ENCODE measurements at places on chromosomes 6 and 20. TPM values are rescaled to one million over a fixed set of nuclear protein-coding genes. Genes with fewer than 3 reads are reported as not detected.
A peak's percentile ranks its signal among the peaks of the same experiment; 100 is the strongest.

GRCh38 chr6:19337101-19337500 lies 500.1 kb upstream of the ID4 start:
- peak; percentile 14 for DNase-seq

DNA sequence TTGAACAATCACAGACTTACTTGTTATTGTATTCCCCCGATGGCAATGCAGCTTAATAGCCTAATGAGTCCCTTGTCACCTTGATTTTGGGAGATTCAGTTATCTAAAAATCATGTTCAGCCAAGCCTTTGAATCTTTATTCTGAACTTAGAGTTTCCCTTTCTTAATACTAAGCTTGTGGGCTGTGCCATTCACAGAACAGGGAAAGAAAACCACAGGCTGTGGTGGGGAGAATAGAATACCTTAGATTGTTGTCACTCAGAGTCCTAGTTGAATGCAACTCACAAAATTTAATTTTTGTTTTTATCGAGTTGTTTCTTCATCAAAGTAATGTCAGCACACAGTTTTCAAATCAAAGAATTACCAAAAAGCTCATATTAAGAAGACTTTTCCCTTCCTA lies 37.4 kb downstream of the RFPL4B start:
- DNase-seq, result no peak

DNA sequence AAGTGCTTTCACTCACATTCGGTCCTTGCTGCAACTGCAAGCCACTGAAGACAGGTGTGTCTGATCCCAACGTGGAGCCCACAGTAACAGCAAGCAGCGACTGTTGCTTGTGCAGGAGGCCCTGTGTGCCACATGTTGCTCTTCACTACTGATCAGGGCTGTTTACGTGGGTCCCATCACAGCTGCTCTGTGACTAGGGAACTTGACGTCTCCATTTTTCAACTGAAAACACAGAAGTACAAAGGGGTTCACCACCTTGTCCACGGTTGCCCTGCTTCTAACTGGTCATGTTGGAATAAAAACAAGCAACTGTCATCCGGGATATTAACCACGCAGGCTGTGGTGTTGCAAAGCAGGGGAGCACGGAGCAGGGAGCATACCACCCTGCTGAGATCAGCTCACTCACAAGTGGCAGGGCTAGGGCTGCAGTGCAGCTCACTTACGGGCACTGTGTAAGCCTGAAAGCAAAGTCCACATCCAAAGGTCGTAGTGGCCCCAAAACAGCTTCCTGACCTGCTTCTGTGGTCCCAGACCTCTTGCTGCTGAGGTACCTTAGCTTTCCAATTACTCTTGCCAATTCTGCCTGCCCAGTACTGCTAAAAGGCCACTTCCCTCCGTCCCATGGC lies 105.8 kb upstream of the DUSP22 start:
- DNase-seq, result peak; percentile 10

GRCh38 chr20:50724851-50725723 lies 6.3 kb upstream of the PARD6B start:
- DNase-seq, result peak; percentile 92

GRCh38 chr6:46776070-46776712 lies 17.0 kb upstream of the MEP1A start:
- peak; percentile 53 for DNase-seq

- DNase-seq, result no peak
Measured at GRCh38 chr6:21507811-21508210, 85.7 kb upstream of the SOX4 start.

- no peak for DNase-seq
Measured at GRCh38 chr20:2331901-2332565, 36.2 kb downstream of the TGM3 start.

GRCh38 chr6:20261685-20262084 lies 49.4 kb upstream of the MBOAT1 start:
- DNase-seq, result no peak

- DNase-seq, result no peak
Measured at GRCh38 chr6:167747645-167748044, 79.1 kb upstream of the AFDN start.

GRCh38 chr20:16810216-16810615 lies 62.1 kb downstream of the OTOR start:
- no peak for DNase-seq

DNA sequence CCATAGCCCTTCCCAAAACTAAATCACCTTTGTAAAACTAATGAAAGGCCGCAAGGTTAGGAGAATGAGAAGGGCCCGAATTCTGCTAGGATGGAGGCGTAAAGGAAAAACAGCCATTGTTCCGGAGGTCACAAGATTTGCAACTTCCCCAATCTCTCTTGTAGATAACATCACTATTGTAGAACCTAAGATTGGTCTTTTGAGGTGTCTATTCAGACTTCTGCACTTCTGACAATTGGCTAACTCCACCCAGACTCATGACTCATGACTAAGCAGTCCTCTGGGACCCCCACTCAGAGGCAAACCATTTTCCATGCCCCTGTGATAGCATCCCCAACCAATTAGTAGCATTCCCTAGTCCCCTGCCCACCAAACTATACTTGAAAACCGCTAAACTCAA lies 210.5 kb upstream of the SHLD1 start:
- DNase-seq, result no peak

DNA sequence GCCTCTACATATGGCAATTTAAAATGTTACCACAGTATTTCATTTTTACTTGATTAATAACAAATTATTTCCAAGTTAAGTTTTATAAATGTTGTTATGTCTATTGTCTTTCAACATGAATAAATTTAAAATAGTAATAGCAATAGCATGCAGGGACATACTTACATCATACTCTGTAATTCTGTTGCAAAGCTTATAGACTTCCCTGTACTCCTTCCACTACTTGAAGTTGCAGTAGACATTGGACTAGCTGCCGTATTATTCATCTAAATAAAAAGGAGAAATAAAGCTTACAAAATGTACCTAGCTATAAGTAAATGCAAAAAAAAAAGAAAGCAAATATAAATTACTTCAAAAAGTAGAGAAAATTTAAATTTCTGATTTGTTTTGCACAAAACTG lies 12.7 kb downstream of the SUPT3H start:
- DNase-seq, result no peak

DNA sequence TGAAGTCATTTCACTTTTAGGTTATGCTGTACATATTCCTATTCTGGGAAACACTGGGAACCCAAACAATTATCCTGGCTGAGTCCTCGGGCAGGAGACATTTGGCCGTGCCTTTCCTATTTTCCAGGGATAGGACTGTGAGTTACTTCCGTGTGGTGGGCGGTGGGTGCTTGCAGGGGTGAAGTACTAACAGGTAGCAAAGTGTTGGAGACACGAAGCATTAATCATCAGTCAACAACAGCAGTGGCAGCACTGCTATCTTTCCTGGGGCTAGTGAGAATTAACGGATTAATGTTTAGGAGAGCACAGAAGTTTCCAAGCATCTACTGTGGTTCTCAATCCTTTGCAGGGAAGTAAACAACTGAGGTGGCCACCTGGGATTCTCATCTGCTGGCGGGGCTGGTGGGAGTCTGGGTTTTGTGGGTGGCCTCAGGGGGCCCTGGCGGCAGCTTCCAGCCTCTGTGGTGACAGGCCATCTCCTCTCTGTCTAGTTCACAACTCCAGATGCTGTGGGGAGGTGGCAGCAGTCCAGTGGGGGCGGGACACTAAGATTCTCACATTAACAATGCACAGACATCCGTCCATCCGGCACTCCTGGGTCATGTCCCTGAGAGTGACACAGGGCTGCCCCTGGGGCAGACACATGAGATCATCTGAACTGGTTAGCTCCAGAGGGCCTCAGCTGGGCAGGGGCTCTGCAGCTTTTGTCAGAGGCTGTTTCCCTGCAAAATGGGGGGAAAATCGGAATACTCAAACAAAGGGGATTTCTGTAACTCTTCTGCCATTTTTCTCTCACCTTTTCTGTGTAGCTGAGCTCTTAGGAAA lies 90.9 kb downstream of the GJA10 start:
- peak; percentile 67 for DNase-seq

- no peak for DNase-seq
Measured at GRCh38 chr20:41889844-41890224, 271.7 kb upstream of the CHD6 start.

DNA sequence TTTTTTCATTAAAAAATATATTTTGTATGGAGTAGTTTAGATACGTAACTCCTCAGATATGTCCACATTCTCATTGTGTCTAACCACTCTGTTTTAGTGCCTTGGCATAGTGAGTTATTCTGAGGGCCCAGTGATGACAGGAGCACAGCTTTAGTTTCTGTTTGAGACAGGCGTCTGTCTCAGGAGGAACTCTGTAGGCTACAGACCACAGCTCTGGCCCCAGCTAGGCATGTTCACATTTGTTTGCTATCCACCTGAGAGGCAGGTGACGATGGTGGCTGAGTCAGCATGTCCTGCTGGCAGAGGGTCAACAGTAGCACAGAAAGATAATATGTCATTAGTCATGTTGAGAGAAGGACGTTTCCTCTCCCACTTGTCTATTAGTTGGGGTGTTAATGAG lies 16.3 kb downstream of the LRRC1 start:
- peak; percentile 38 for DNase-seq

DNA sequence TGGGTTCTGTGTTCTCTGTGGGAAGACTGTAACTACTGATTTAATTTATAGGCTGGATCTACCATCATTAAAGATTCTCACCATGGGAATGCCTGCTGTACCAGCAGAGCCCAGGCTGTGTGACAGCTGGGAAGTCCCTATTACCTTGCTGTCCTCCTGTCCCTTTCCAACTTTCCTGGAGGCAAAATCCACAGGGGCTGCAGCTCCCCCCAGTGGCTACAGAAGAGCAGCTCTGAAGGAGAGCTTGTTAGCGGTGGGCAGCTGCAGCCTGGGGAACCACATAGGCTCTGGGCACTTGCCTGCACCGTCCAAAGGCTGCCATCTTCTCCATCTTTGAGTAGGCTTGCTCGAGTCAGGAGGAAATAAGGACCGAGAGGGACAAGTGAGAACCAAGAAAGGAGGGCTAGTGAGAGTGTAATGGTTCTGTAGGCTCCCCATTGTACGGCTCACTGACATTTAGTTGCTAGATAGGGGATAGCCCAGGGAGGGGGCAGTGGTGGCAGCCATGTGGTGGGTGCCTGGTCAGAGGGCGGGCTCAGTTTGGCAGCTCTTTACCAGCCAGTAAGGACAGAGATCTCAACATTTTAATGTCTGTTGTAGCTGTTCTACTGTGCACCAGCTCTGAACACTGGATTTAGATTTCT lies 155.1 kb upstream of the MLIP start:
- peak; percentile 84 for DNase-seq

DNA sequence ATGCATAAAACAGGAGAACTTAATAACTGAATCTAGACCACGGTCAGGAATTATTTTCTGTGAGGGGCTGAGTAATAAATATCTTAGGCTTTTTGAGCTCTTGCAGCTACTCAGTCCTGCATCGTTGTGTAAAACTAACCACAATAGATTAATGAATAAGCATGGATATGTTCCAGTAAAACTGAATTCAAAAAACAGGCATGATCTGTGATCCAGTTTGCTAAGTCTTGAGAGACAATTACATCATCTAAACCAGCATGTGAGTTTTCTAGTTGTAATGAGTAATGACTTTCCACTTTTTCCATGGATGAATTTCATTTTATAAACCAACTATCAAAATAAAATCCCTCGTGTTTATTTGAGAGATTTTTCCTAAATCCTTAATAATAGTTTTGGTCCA lies 336.8 kb downstream of the RFPL4B start:
- peak; percentile 95 for DNase-seq

GRCh38 chr6:170031684-170032121 lies 259.2 kb downstream of the DLL1 start:
- DNase-seq, result no peak

DNA sequence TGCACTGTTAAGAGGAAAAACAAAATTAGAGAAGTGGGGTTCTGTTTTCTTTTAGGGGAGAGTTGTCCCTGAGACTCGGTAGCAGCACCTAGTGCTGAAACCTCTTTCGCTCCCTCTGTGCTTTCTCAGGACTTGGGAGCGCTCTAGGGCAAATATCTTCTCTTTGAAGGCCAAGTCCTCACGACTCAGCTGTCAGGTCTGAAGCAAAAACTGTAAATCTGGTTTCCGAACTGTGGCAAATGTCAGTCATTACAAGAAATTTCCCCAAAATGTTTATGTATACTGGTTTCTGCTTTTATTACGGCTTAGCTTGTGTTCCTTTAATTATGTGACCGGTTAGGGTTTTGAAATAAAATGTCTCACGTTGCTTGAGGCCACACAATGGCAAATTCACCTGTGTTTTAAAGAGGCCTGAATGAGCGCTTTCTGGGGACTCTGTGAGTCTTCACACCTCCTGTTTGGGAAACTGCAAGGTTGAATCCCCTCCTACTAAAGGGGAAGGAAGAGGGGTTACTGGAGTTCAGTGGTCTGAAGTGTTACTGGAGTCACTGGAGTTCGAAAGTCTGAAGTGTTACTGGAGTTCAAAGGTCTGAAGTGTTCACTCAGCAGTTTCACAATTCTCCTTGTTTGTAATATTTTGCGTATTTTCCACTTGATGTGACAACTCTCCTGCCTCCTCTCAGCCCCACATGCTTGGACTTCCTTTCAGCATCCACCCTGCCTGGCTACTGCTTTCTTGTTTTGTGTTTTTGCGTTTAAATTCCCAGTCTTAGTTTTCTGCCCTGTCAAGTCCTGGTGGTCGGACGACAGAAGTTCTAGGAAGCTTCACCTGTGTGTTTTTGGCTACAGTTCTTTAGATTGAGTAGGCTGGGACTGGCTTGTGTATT lies 1.6 kb downstream of the SMPDL3A start:
- DNase-seq, result peak; percentile 42

DNA sequence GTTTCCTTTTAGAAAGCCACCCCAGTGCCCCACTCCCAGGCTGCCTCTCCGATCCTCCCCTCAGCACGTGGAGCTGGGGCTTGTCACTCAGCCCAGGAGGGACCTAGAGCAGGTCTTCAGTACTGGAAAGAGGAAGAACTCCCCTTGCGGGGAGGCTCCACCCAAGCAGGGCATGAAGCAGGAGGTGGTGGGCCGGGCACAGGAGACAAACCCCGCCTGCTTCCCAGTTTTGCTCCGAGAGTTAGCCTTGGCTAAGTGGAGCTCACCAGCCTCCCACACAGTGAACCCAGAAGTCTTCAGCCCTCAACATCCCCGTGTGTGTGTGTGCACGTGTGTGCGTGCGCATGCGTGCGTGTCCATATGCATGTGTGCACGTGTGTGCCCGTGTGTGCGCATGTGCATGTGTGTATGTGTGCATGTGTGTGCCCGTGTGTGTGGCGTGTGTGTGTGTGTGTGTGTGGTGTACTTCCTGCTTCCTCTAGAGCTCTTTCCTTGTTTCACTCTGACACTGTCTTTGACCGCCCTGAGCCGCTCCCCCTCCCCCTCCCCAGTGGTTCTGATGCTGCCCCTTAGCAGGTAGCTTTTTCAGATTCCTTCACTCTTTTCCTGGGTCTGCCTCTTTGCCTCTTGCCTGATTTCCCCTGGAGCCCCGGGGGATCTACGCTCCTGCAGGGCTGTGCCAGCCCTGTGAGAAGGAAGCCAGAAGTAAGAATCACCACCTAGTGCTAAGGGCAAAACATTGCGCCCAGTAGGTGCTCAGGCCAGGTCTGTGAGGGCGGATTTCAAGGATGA lies 239.8 kb downstream of the CDC5L start:
- no peak for DNase-seq

GRCh38 chr20:327186-328026 lies 2.1 kb downstream of the SOX12 start:
- DNase-seq, result peak; percentile 96

The TNFAIP3 gene
- polyA plus RNA-seq, result 7.9 TPM

The THBD gene
- polyA plus RNA-seq, result 2.5 TPM

The MTFR2 gene
- 2.0 TPM for polyA plus RNA-seq

The CTCFL gene
- 0.09 TPM for polyA plus RNA-seq
